ENCODE measurements at places on chromosomes 6 and 20. TPM values are rescaled to one million over a fixed set of nuclear protein-coding genes. Genes with fewer than 3 reads are reported as not detected.

DNA sequence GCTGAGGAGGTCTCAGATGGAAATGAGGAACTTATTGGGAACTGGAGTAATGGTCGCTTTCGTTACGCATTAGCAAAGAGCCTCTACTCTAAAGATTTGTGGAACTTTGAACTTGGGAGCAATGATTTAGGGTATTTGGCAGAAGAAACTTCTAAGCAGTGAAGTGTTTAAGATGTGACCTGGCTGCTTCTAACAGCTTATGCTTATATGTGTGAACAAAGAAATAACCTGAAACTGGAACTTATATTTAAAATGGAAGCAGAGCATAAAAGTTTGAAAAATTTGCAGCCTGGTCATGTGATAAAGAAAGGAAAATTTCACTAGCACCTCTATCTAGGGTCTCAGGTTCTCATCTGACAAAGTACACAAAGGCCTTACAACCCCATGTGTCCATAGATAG lies 23.5 kb downstream of the IRF4 start:
- DNase-seq = no peak

The TTK gene
- 4.4 TPM for total RNA-seq

- peak; percentile 87 for DNase-seq
Observed at GRCh38 chr20:59850018-59850641, 83.3 kb downstream of the SYCP2 start.

The ARMC12 gene
- 0.59 TPM for total RNA-seq

GRCh38 chr6:148471624-148472159 lies 129.1 kb downstream of the SASH1 start:
- no peak for DNase-seq

The CTCFL gene
- not detected for total RNA-seq

GRCh38 chr6:52620055-52620905 lies 43.4 kb upstream of the TRAM2 start:
- DNase-seq = no peak
